ENCODE measurements at places on chromosomes 7 and 10.

DNA sequence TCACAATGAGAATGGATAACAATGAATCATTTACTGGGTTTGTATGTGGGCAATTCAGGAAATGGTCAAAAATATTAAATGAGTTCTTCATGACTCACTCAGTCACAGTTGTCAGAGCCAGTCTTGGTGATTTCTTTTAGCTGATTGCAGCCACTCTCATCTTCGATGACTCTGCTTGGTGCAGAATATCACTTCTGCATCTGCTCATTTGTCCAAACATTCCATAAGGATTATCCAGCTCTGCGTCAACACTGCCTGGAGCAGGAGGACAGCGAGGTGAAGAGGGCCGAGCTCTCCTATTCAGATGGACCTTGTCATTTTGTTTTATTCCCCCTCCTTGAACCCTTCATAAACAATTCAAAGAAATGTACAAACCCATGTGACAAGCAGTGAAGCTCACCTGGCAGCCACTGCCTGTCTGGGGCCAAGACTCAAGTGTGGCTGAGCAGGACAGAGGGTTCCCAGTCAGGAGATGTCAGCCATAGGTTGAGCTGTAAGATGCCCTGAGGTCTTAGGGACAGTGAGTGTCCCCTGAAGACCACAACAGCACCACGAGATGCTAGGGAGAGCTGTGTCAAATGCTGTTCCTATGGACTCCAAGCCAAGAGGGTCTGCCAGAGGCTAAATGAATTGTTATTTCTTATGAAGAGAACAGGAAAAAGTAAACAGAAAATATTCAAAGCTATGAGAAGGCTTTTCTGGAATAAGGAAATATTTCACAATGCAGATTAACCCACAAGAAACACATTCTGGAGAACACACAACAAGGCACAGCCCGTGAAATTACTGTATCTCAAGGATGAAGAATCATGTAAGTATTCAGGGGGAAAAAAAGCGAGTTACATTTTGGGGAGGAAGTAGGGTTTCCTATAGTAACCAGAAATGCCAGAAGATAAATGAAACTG lies 33.1 kb upstream of the EGFR start:
- no peak for DNase-seq

- no peak for DNase-seq
Observed at GRCh38 chr10:34537629-34538231, 277.4 kb downstream of the PARD3 start.

DNA sequence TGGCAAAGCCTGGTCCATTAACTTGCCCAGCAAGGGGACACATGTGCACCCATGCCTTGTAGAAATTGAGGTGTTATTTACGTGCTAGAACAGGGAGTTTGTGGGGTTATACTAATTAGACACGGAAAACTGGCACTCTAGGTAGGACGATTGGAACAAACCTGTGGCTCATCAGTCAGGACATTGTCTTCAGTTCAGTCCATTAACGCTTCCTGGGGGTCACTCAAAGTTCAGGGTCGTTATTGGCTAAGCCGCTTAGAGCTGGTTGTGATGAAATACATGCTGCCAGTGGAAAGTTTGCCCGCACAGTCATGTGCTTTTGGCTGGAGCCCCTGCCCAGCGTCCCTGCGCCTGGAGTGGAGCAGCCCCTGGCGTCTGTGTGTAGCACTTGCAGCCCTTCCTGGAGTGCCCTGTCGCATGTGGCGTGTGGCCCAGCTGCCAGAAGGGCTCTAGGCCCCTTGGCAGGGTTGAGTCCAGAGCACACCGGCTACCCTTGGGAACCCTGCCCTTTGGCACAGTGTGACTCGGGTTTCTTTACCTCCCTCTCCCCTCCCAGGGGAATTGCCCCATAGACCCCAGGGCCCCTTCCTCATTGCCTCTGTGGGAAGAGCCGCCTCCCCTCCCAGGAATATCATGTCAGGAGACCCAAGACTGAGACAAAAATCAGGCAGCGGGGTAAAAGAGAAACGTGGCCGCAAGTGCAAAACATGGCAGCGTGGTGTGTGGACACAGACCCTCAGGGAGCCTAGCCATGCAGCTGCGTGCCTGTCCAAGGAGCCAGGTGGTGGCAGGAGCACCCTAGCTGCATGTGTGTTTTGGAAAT lies 9.8 kb downstream of the ZNF775 start:
- no peak for DNase-seq

DNA sequence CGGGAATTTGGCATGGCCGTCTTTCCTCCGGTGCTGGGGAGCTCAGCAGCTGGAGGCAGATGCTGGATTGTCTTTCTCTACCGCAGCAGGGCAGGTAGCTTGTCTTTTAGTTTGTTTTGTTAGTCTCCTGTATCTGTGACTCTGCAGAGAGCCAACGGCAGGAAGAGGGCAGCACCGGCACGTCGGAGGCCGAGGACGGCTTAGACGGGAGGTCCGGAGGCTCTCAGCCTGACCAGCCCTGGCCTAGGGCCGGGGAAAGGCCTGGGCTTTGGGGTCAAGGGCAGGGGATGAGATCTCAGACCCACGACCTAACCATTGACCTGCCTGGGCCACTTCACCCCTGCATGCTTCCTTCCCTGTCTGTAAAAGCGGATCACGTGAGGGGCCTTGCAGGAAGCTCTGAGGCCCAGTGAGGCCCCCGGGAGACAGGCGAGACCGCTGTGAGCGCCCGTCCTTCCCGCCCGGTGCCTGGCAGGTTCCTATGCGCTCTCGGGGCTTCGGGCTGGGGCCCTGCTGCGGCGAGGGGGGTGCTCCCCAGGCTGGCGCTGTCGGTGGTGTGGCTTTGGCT lies 72.7 kb downstream of the LHPP start:
- DNase-seq: no peak

GRCh38 chr7:107318523-107319160 lies 149.8 kb downstream of the HBP1 start:
- no peak for DNase-seq

GRCh38 chr7:77958436-77958835 lies 159.9 kb downstream of the PHTF2 start:
- no peak for DNase-seq

GRCh38 chr7:137418841-137419240 lies 75.3 kb upstream of the PTN start:
- DNase-seq: no peak

DNA sequence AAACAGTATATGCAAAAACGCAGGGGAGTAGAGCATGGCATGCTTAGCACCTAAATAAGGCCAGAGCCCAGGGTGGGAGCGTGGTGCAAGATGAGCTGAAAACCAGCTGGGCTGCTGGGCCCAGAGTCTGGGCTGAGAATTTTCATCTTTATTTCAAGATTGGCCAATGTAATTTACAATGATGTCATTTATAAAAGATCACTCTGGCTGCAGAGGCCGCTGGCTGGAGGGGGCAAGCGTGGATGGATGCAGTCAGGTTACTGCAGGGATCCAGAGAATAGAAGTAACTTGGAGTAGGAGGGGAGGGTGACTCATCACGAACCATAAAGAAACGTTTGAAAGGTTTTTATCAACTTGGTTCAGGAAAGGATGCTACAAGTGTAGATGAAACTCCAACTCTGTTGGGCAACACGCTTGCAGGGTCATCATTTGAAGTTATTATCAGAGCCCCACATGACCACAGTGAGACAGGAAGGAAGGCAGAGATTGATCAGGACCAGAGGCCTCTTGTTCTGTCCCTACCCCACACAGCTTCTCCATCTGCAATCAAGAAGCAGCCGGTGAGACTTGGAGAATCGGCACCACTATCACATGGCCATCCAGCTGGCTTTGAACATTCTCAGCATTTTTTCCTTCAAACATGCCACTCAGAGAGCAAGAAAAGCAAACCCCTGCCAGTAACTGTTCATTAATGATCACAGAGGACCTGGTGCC lies 49.2 kb downstream of the ODAD2 start:
- no peak for DNase-seq

GRCh38 chr7:99457650-99458493 lies 8.1 kb downstream of the ATP5MF start:
- no peak for DNase-seq

DNA sequence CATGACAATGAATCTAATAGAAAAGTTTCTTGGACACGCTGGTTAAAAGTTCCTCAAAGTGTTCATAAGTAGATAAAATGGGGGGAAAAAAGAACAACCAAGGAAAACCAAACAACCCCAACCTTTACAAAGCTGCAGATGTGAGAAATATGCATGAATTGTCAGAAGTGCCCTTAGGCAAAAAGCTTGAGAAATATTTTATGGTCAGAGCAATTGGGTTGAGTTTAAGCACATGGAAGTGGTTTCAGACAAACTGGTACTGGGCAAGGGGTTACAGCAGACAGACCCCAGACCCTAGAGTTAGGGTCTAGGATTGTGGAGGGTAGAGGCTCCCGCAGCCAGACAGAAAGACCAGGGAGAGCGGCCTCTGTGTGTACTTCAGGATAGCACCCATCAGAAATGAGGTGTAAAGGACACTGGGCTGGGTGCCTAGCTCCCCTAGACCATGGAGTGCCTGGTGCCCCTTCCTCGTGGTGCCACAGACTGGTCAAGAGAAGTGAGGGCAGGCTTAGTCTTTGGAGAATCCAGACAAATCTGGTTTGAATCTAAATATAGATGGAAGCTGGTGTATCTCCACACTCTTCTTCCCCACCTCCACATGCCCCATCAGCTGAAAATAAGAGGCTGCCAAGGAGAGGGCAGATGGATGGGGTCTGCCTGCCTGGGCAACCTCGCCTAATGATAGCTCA lies 37.3 kb downstream of the PNLIPRP2 start:
- no peak for DNase-seq

GRCh38 chr7:44912775-44913347 lies 27.5 kb upstream of the PURB start:
- no peak for DNase-seq

GRCh38 chr7:108026116-108026515 lies 23.2 kb upstream of the LAMB1 start:
- DNase-seq: no peak

GRCh38 chr10:14325325-14325955 lies 5.3 kb downstream of the FRMD4A start:
- no peak for DNase-seq

DNA sequence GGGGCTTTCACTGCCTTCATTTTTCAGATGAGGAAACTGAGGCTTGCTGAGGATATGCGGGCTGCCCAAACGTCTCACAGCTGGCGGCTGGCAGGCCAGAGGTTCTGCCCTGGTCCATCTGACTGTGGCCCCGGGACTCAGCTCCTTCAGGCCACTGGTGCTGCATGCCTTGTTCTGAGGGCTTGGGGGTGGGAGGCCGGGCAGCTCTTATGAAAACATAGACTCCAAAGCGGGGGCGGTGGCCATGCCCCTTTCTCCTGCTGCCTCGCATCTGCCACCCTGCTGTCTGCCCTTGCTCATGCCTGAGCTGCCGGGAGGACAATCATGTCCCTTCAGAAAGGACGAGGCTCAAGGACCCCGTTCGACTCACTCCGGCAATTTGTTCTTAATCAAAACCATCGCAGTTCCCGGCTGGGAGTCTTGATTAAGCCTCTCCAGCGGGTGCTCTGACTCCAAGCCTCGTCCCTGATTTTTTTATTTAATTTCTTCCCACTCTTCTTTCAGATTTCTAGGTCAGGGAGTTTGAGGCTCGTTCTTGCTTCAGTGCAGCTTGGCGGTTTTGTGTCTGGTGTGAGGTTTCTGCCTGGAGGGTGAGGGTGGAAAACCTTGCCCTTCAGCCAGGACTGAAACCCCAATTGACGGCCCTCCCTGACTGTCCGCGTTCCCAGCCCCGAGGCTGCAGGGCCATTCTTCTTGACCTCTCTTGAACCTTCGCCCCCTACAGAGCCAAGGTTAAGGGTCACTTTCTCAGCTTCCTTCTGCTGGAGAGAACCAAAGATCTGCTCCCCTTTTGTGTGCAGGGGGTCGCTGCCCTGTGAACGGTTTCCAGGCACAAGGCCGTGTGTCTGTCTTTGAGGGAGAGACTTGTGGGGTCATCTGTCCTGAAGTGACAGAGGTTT lies 120.8 kb downstream of the DNAJB6 start:
- DNase-seq: no peak

DNA sequence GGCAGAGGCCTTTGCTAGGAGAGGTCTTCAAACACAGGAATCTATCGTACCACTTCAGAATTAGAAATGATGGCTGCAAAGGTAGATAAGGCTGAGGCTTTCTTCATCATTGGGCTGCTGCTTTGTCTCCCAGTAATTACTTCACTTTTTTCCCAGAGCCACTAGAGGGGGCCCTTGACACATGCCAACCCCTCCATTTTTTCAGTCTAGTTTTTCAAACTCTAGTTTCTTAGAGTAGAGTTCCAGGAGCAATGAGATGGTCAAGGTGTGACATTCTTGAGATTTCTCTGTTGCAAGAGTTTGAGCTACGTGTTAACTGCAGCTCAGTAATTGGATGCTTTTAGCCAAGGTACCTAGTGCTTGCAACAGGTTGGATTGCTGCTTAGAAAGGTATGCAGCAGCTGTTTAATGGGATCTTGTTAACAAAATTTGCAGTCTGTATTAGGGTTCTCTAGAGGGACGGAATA lies 33.8 kb upstream of the RBM20 start:
- no peak for DNase-seq

DNA sequence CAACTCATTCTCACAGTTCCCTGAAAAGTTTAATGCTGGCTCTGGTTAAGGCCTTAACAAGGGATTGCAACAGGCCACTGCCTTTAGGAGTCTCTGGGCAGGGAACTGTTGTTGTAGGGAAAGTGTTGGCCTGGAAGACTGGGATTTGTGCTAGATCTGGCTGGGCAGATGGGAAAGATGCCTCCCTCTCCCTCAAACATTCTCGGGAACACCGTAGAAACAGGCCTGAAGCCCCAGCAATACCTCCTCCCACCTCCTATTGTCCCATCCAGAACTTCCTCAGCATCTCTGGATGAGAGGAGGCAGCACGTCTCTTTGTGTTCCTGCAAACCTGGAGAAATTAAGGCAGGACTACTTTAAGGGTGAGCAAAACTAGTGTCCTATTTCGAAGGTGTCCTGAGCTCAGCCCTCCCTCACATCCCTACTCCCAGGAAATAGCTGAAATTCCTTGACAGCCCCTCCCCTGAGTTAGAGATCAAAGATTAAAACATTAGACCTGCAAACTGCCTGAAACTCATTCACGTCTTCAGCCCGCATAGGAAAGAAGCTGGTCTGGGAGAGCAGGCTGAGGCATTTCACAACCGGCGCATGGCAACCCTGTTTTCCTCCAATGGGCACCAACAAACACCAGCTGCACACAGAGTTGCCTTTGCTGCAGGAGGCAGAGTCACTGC lies 10.9 kb upstream of the MAP3K8 start:
- no peak for DNase-seq

DNA sequence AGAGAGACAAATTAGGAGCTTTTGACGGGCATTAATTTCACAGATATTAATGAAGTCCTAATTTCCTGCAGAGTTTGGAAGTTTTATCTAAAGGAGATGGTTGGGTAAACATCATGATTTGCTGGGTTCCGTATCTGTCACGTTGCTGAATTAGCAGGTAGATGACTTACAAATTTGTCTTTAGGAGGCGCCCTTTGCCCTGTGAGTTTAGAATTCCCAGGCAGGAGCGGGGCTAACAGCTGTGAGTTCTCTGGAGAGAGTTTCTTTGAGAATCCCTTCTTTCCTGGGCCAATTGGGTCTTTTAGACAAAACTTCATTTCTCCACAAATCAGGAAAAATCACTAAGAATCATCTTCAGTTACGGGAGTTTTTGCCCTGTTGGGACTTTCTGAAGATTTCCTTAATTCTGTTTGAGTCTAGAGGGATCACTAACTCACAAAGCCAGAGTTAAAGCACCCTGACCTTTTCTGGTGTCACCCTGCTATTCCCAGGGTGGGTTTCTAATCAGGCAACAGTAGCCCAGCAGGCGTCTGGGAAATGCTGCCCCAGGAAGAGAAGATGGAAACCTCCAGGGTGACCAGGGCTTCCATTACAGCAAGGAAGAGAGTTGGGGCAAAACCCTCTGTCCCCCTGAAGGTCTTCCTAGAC lies 63.7 kb downstream of the PRKCQ start:
- DNase-seq: no peak

GRCh38 chr7:76262683-76263402 lies 39.6 kb upstream of the HSPB1 start:
- no peak for DNase-seq

GRCh38 chr10:71262027-71262426 lies 49.7 kb downstream of the UNC5B start:
- no peak for DNase-seq

Measured in brain pericyte (primary cell).